ENCODE measurements at places on chromosomes 7 and 10. TPM values are rescaled to one million over a fixed set of nuclear protein-coding genes. Genes with fewer than 3 reads are reported as not detected.

DNA sequence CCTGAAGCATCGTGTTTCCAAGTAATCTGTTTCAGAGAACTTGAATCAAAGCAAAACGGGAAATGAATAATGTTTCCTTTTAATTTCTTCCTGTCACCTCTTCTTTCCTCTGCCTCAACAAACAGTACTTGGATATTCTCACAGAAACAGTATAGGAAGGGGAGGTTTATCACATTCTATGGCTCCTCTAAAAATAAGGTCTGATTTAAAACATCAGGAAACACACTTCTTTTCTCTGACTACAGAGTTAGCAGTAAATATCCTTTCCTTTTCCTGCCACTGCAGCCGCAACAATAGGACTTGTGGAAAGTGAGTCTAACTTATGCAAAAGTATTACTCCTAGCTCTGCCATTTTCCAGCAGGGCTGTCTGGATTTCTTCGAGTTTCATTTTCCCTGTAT lies 62.3 kb downstream of the CH25H start:
- no peak for DNase-seq

- peak; percentile 42 for DNase-seq
These were observed 16.5 kb upstream of the INPP5A start for GRCh38 chr10:132521041-132521465.

- no peak for DNase-seq
These were observed 21.1 kb upstream of the ARMC3 start for GRCh38 chr10:22906767-22907166.

DNA sequence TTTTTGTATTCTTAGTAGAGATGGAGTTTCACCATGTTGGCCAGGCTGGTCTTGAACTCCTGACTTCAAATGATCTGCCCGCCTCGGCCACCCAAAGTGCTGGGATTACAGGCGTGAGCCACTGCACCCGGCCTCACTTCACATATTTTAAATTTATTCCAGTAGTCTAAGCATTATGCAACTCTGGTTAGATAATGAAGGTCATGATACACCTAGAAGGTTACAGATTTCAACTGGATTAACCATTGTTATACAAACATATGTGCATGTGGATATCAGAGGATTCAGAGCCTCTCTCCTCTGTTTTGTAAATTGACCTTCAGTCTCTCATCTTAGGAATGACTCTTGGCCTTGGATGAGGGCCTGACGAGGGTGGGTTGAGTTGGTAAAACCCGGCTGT lies 146.3 kb downstream of the DPP6 start:
- DNase-seq, result no peak

GRCh38 chr7:31123321-31123720 lies 71.2 kb downstream of the ADCYAP1R1 start:
- peak; percentile 41 for DNase-seq

DNA sequence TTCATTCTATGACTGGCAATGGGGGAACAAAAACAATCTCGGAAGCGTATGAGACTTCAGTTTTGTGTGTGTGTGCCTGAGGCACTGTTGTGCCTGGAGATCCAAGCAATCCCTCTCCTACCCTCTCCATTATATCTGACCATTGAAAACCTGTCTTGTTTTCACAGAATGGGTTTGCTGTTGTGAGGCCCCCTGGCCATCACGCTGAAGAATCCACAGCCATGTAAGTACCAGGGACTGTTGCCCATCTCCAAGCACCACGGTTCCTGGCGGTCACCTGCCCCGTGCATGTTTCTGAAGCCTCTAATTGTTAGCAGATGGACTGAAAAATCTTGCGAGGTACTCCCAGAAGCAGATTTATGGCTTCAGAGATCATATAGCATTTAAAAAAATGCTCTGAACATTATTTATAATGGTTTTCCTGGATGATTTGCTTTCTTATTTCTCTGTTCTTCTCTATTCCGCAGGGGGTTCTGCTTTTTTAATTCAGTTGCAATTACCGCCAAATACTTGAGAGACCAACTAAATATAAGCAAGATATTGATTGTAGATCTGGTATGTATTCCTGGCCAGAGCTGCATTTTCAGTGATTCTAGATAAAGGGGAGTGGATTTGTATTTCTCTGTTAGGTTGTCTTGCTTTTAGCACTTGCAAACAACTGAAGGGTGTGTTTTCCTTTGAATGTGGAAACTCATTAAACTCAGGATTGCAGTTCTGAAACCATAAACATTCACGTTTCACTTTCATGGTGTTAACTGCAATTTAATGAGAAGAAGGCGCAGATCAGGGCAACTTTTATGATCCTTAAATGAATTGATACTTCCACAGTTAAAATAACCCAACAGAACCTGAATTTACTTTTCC lies 288.2 kb downstream of the TWIST1 start:
- DNase-seq, result no peak

DNA sequence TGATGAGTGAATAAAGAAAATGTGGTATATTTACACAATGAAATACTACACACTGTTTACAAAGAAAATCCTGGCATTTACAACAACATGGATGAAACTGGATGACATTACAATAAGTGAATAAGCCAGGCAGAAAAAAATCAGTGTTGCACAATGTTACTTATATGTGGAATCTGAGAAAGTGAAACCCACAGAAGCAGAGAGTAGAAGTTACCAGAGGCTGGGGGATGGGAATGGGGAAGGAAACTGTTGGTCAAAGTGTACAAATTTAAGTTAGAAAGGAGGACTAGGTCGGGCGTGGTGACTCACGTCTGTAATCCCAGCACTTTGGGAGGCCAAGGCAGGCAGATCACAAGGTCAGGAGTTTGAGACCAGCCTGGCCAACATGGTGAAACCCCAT lies 538.5 kb upstream of the MKI67 start:
- DNase-seq, result no peak

DNA sequence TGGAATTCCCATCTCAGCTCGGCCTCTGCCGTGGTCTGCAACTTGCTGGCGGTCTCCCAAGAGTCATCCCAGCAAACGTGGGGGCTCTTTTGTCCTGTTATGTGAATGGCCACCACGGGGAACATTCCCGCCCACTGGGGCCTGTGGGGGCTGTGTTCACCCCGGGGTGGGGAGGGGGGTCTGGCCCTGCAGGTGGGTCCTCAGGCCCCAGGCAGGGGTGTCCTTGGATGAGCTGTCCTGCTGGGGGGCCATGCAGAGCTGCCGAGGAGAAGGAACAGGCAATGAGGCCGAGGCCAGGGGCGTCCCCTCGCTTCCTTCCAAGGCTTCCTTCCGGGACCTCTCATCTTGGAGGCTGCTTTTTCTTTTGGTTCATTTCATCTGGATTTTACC lies 24.4 kb upstream of the PITRM1 start:
- no peak for DNase-seq

- no peak for DNase-seq
These were observed 126.5 kb upstream of the ZNF438 start for GRCh38 chr10:31158011-31158658.

DNA sequence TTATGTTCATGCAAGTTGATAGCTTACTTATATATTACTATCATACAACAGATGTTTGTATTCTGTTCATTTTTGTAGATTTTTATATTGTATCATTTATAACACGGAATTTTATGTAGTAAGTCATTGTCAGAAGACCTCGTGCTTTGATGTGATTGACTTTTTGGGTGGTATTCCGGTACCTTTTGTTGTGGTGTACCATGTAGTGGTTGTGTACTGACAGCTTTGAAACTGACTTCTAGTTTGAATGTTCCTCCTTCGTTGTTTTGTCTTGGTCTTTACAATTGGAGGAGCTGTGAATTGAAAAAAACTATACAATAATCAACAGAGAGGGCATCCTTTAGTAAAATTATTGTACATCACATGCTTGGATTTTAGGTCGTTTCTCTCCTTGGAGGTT lies 61.5 kb downstream of the WAC start:
- no peak for DNase-seq

DNA sequence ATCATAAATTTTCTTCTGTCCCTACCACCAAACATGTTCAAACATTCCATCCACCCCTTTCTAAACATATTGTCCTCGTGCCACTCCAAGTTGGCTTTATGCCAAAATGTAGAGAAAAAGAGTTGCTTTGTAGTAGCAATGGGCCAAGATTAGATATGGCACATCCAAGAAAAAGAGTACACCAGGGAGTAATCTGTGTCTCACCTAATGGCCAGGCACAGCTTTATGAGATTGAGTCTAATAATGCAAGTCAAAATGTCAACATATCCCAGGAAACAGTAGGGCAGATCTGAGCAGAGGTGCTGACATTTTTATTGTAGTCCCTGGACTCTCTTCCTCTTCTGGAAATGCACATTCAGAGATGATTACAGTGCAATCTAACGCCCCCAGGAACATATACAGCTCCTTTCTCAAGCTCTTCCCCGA lies 5.7 kb upstream of the OR6V1 start:
- no peak for DNase-seq

DNA sequence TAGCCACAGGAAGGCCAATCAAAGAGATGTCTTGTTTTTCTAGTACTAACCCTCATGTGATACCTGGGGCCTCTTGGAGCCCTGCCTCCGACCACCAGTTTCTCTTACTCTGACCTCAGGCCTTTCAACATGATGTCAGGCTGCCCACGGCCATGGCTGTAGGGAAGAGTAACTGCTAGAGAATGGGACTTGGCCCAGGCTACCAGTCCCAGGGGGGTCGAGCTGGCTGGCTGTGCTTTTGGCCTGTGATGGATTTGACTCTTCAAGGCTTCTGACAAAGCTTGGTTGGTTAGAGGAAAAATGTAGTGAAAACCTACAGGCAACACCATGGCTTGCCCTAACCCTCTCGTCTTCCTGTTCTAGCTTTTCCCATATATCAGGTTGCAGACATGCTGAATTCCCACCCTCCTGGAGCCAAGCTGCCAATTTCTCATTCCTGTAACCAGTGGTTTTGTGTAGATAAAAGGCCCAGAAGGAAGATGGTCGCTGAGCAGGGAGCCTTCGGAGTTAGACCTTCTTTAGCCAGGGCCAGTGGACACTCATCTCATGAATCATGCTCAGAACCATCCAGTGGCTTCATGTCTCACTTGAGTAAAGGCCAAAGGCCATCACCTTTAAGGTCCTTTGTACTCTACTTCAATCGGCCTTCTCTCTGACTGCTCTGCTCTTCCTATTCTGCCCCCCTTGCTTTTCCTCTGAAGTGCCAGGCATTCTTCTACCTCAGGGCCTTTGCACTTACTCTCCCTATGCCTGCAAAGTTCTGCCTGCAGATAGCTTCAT lies 19.7 kb downstream of the SUFU start:
- no peak for DNase-seq

DNA sequence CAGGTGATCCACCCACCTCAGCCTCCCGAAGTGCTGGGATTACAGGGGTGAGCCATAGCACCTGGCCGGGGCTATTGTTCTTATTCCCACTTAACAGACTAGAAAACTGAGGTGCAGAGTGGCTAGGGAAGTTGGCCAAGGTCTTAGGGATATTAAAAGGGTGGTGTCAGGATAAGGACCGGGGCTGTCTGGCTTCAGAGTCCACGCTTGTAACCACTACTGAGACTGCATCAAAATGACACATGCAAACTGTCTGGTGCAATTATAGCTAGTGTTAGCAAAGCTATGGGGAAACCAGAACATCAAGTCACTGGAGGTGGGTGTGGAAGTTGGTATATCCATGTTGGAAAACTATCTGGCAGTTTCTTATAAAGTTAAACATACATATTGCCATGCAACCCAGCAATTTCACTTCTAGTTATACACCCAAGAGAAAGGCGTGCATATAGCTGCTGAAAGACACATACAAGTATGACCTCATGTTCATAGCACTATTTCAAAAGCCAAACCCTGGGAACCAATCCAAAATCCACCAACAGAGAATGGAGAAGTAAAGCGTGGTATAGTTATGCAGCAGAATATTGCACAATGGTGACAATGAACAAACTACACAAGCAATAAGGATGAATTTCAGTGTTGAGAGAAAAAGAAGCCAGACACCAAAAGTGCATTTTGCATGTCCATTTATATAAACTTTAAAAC lies 33.9 kb upstream of the EEPD1 start:
- DNase-seq, result peak; percentile 64

DNA sequence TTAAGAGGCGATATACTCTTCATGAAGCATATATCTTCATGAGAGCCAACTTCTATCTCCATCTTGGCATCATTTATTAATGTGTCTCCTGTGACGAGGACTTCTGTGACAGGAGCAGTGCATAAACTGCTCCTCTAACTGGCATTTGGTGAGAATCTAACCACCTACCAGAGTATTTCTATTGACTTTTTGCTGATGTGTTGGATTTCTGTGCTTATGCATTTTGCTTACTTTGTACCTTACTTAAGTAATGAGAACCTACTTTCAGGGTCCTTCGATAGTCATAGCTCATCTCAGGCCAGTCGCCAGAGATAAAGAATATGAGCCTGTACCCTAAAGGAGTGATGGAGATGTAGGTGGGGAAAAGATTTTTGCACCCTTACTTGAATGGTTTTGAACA lies 265.7 kb downstream of the SUGCT start:
- no peak for DNase-seq

- DNase-seq, result no peak
These were observed 556.2 kb downstream of the LRMDA start for GRCh38 chr10:75987616-75988015.

ZP3 gene
- total RNA-seq, result 23.3 TPM

PLCE1 gene
- total RNA-seq, result 59.2 TPM

CDH23 gene
- total RNA-seq, result 79.3 TPM

NCF1 gene
- total RNA-seq, result 1.9 TPM

NKX2-3 gene
- total RNA-seq, result not detected

AKR1C4 gene
- not detected for total RNA-seq

CEP55 gene
- total RNA-seq, result 0.89 TPM

Data from ureter (tissue), 1 donor.